PC-3 (cell line): ENCODE measurements at places on chromosomes 3 and 15.
A peak's percentile ranks its signal among the peaks of the same experiment; 100 is the strongest.

GRCh38 chr3:177681156-177681555 is 483.9 kb upstream of the TBL1XR1 start:
- no peak for DNase-seq

- no peak for DNase-seq
These were observed 745.7 kb downstream of the PDCD6IP start for GRCh38 chr3:34544136-34544535.

DNA sequence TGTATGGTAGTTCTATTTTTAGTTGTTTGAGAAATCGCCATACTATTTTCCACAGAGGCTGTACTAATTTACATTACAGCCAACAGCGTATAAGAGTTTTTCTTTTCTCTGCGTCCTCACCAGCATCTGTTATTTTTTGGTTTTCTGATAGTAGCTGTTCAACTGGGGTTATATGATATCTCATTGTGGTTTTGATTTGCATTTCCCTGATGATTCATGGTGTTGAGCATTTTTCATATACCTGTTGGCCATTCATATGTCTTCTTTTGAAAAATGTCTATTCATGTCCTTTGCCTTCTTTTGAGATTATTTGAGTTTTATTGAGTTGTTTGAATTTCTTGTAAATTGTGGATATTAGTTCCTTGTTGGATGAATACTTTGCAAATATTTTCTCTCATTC is 114.6 kb downstream of the LRRK1 start:
- DNase-seq = peak; percentile 4

DNA sequence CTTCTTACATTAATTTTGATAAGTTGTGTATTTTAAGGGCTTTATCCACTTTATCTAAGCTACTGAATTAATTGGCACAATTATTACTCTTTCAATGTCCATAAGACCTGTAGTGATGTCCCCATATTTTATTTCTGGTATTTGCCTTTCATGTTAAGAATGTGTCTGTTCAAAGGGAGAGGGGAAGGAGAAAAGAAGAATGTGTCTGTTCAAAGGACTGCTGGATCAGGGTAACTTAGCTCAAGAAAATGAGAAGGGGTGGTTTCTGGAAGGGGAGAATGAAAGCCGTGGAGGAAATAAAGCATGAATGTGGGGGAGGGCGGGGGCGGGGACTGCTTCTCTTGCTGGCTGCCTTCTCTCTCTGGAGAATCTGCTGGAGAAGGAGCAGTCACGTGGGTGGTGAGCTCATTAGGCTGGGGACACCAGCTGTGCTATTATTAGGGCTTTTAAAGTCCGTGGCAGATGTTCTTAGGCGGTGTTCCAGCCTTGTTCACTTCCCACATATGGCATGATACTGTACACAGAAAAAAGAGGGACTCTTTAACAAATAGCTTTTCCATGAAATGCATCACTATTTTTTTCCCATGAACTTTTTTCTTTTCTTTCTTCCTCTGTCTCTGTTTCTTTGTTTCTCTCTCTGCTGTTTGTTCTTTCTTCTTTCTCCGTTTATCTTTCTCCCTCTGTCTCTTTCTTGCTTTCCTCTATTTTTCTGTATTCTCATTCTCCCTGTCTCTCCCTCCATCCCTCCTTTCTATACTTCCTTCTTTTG is 63.7 kb upstream of the ULK4 start:
- DNase-seq = peak; percentile 58

DNA sequence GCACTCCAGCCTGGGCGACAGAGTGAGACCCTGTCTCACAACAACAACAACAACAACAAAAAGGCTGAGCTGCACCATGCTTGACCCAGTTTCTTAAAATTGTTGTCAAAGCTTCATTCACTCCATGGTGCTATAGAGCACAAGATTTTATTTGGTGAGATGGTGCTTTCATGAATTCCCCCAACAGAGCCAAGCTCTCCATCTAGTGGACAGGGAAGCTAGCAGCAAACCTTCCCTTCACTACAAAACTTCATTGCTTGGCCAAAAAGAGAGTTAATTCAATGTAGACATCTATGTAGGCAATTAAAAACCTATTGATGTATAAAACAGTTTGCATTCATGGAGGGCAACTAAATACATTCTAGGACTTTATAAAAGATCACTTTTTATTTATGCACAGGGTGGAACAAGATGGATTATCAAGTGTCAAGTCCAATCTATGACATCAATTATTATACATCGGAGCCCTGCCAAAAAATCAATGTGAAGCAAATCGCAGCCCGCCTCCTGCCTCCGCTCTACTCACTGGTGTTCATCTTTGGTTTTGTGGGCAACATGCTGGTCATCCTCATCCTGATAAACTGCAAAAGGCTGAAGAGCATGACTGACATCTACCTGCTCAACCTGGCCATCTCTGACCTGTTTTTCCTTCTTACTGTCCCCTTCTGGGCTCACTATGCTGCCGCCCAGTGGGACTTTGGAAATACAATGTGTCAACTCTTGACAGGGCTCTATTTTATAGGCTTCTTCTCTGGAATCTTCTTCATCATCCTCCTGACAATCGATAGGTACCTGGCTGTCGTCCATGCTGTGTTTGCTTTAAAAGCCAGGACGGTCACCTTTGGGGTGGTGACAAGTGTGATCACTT is 2.0 kb downstream of the CCR5 start:
- DNase-seq = peak; percentile 73

DNA sequence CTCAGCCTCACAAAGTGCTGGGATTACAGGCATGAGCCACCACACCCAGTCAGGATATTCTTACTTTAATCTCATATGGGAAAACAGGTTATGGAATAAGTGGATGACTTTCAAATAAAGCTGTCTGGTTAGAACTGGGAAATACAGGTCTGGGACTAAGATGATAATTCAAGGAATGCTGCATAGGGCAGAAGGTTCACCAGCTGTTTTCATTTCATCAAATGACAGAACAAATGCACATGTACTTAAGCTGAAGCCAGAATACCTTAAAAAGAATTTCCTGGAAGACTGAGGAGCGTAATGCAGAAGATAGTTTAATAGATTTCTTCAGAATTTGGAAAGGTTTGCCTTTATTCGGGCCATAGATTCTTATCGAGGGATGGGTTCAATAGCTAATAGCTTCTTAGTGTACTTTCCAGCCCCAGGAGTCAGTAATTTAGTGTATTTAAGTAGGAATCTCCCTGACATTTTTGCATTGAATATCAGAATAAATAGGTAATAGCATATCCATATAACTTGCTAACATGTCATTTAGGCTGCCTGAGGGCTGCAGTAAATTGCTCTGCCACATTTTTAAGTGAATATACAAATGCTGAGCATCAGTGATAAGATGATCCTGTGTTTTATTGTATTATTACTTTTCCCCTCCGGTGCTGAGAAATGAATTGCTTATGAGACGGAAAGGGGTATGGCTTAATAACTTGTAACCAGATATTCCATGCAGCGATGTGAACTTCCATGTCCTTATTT is 40.3 kb upstream of the ZNF770 start:
- DNase-seq = no peak

DNA sequence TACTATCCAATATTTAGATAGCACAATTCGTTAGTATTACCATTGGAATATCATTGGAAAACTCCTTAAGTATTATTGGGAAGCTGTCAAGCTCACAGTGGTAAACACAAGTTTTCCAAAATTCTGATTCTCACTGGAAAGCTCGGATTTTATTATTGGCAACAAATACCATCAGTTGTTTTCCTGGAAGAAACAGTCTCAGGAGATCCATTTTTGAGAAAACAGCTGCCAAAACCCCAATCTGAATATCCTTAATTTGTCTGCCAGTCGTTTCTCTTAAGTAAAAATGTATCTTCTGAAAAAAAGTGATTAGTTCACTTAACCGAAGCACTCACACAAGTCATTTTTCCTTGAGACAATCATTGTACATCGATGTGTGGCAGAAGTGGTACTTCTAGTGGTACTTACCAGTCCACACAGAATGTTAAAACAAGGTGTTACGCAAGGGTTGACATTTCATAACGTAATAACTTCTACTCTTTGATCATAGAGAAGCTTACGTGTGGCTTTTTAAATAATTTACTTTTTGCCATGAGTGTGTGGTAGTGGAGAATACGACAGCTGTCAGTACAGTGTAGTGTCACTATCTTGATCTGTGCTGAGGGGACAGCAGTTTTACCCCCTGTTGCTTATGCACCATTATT is 74.9 kb downstream of the FAM43A start:
- no peak for DNase-seq

- DNase-seq = no peak
These were observed 9.9 kb downstream of the THSD4 start for GRCh38 chr15:71124937-71125790.

- DNase-seq = no peak
These were observed 137.9 kb downstream of the MEGF11 start for GRCh38 chr15:66115568-66116206.

DNA sequence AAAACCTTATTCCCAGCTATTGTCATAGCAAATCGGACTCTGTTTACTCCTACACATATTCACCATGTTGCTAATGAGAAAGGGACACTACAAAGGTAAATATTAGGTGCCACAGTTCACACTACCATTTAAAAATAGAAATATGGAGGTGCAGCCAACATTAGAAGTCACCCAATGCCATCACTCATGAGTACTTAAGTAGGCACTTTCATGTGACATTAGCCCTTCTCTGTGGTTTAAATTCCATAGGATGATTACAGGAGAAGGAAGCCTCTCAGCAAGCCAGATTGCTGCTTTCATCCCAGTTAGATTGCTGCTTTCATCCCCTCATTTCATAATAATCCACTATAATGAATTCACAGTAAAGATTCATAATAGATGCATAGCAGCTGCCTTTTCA is 376.8 kb upstream of the ALCAM start:
- DNase-seq = no peak

GRCh38 chr15:59399465-59400102 is 26.9 kb upstream of the MYO1E start:
- no peak for DNase-seq

GRCh38 chr15:50786871-50787270 is 21.4 kb upstream of the SPPL2A start:
- peak; percentile 26 for DNase-seq

DNA sequence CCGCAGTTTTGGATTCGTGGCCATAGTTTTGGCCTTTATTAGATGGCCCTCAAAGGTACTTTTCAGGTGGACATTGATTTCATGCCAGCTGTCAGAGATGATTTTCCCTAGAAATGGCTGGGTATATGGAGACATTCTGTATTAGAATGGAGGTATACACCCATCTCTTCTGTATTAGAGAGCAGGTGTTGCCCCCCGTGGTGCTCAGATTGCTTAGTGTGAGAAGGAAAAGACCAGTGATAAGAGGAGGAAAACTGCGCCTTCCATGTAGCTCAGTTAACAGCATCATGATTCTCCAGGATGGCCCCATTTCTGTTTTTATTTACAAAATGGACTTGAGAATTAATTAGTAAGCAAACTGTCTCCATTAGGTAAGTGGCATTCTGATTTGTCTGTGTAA is 145.9 kb downstream of the IGF1R start:
- no peak for DNase-seq

GRCh38 chr3:37944391-37944842 is 46.2 kb upstream of the VILL start:
- no peak for DNase-seq

DNA sequence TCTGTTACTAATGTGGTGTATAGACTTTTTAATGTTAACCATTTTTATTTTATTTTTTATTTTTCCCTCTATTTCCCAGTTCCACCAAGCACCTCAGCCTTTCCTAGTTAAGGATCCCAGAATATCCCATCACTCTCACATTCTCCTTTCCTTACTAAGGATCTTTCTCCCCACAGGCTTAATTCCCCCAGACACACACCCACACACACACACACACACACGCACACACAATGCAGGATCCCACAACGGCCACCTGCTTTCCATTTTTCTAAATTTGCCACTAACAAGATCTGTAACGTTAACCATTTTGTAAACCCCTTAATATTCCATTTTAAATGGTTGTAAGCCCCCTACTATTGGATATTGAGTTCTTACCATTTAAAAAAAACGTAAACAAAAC is 404.1 kb downstream of the ZIC1 start:
- DNase-seq = no peak

- no peak for DNase-seq
These were observed 763.4 kb upstream of the GOLIM4 start for GRCh38 chr3:168859143-168859542.

- no peak for DNase-seq
These were observed 163.4 kb downstream of the ATG7 start for GRCh38 chr3:11435440-11436165.
